Activated naive CD4-positive, alpha-beta T cell treated with anti-CD3 and anti-CD28 coated beads for 36 hours (primary cell): ENCODE measurements at places on chromosomes 6 and 20.
A peak's percentile ranks its signal among the peaks of the same experiment; 100 is the strongest.

- H3K4me3 ChIP-seq = no peak overlapping the region
- H3K4me1 ChIP-seq = peaks cover 72% of the 10 kb centered on the region
- H3K27me3 ChIP-seq = no peaks in the 10 kb centered on the region
- H3K27ac ChIP-seq = no peak overlapping the region
Measured at GRCh38 chr6:25014369-25014768, 78.6 kb upstream of the RIPOR2 start.

GRCh38 chr20:56579301-56579710, 46.3 kb downstream of the FAM209B start:
- H3K4me1 ChIP-seq = no peaks in the 10 kb centered on the region
- no peak for DNase-seq
- no peak overlapping the region for H3K4me3 ChIP-seq
- H3K27me3 ChIP-seq = peaks cover 6% of the 10 kb centered on the region

DNA sequence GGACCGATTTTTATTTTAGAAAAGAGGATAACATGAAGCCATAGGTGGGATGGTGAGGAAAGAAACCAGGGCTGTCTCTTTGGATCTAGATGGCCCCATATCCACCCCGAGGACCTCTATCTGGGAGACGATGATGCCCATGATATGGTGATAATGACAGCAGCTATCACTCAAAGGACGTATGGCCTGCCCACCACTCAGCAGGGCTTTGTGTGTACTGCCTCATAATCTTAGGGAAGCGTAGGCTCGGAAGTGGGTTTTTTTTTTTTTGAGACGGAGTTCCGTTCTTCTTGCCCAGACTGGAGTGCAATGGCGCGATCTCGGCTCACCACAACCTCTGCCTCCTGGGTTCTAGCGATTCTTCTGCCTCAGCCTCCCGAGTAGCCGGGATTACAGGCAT, 8.2 kb upstream of the TAF8 start:
- H3K36me3 ChIP-seq = peaks cover 13% of the 10 kb centered on the region
- peak overlapping the region; percentile 75 for H3K4me3 ChIP-seq
- H3K27ac ChIP-seq = peak overlapping the region; percentile 97
- H3K4me1 ChIP-seq = peaks cover 79% of the 10 kb centered on the region
- H3K27me3 ChIP-seq = no peaks in the 10 kb centered on the region
- DNase-seq = peak; percentile 58

GRCh38 chr20:63686492-63687321, 9.7 kb upstream of the TNFRSF6B start:
- peak; percentile 88 for DNase-seq
- H3K4me1 ChIP-seq = peaks cover 24% of the 10 kb centered on the region
- no peak overlapping the region for H3K4me3 ChIP-seq
- H3K27ac ChIP-seq = peak overlapping the region; percentile 76

- H3K27me3 ChIP-seq = no peaks in the 10 kb centered on the region
- DNase-seq = peak; percentile 66
- peaks cover 26% of the 10 kb centered on the region for H3K4me1 ChIP-seq
- H3K4me3 ChIP-seq = peak overlapping the region; percentile 89
- H3K36me3 ChIP-seq = peaks cover 6% of the 10 kb centered on the region
- H3K27ac ChIP-seq = peak overlapping the region; percentile 86
Measured at GRCh38 chr6:136793363-136793762, 1.1 kb upstream of the MAP3K5 start.

GRCh38 chr20:38804682-38805501, 605 bp upstream of the PPP1R16B start:
- peaks cover 42% of the 10 kb centered on the region for H3K4me1 ChIP-seq
- DNase-seq = peak; percentile 82
- H3K4me3 ChIP-seq = peak overlapping the region; percentile 85

GRCh38 chr20:51089272-51089781, 66.4 kb upstream of the KCNG1 start:
- H3K4me3 ChIP-seq = no peak overlapping the region
- H3K4me1 ChIP-seq = peaks cover 11% of the 10 kb centered on the region
- no peaks in the 10 kb centered on the region for H3K36me3 ChIP-seq
- no peak for DNase-seq

DNA sequence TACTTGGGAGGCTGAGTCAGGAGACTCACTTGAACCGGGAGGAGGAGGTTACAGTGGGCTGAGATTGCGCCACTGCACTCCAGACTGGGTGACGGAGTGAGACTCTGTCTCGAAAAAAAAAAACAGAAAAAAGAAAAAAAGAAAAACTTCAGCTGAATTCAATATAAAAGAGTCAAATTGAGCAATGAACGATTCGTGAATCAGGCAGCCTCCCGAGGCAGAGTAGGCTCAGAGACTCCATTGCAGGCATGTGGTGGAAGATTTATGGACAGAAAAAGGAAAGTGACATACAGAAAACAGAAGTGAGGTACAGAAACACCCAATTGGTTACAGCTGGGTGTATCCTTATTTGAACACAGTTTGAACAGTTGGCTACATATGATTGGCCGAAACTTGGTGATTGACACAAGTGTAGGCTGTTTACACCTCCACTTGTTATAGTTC, 56.3 kb downstream of the HLA-DPB1 start:
- no peaks in the 10 kb centered on the region for H3K36me3 ChIP-seq
- no peak overlapping the region for H3K4me3 ChIP-seq
- no peaks in the 10 kb centered on the region for H3K27me3 ChIP-seq
- no peak overlapping the region for H3K27ac ChIP-seq

GRCh38 chr6:96631248-96631647, 68.3 kb downstream of the FHL5 start:
- peaks cover 4% of the 10 kb centered on the region for H3K27me3 ChIP-seq
- no peak for DNase-seq
- H3K4me1 ChIP-seq = no peaks in the 10 kb centered on the region
- no peak overlapping the region for H3K27ac ChIP-seq
- no peak overlapping the region for H3K4me3 ChIP-seq
- H3K36me3 ChIP-seq = no peaks in the 10 kb centered on the region

DNA sequence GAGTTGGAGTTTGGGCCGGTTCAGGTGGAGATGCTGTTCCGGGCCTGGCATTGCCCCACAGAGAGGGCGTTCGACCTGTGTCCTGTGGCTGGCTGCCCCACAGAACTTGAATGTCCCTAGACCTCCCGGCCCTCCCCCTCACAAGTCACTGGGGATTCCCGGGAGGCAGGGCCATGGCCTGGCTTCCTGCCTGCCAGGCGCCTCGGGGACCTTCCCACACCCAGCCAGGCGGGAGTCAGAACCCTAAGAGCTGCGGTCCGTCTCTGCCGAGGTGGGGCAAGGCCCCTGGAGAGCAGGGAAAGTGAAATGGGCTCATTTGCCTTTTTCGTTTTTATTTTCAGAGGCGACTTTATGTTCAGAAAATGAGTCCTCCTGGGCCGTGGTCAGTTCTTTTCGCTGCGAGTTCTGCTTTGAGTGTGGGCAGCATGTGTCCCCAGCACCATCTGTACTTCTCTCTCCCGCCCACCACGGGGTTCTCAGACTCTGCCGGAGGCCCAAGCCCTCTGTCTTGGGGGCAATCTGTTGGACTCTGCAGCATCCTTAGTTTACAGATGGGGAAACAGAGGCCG, 8.5 kb downstream of the RBM38 start:
- peak; percentile 86 for DNase-seq
- H3K4me3 ChIP-seq = peak overlapping the region; percentile 80
- peak overlapping the region; percentile 99 for H3K27ac ChIP-seq
- H3K27me3 ChIP-seq = no peaks in the 10 kb centered on the region
- H3K4me1 ChIP-seq = peaks cover 89% of the 10 kb centered on the region

- no peak overlapping the region for H3K4me3 ChIP-seq
- H3K4me1 ChIP-seq = peaks cover 3% of the 10 kb centered on the region
- no peaks in the 10 kb centered on the region for H3K27me3 ChIP-seq
- no peak for DNase-seq
- H3K36me3 ChIP-seq = no peaks in the 10 kb centered on the region
- no peak overlapping the region for H3K27ac ChIP-seq
Measured at GRCh38 chr20:31833931-31834521, 11.4 kb downstream of the FOXS1 start.

DNA sequence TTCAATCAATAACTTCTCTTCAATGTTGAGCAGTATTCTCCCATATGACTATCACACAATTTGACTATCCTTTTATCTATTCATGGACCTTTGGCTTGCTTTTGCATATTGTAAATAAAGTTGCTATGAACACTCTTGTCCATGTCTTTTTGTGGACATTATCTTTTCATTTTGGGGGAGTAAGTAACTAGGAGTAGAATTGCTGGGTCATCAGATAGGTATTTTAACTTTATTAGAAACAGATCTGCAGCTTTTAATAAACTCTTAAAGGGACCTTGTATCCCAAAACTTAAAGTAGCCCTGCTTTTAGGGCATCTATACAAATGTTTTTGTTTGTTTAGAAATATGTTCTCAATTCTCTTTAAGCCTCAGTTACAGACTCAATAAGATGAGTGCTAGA, 614.2 kb upstream of the CITED2 start:
- peaks cover 11% of the 10 kb centered on the region for H3K27me3 ChIP-seq
- no peak overlapping the region for H3K4me3 ChIP-seq
- DNase-seq = no peak
- no peaks in the 10 kb centered on the region for H3K36me3 ChIP-seq
- no peaks in the 10 kb centered on the region for H3K4me1 ChIP-seq

- H3K4me1 ChIP-seq = peaks cover 45% of the 10 kb centered on the region
- no peak overlapping the region for H3K4me3 ChIP-seq
- peaks cover 6% of the 10 kb centered on the region for H3K36me3 ChIP-seq
- DNase-seq = no peak
- no peaks in the 10 kb centered on the region for H3K27me3 ChIP-seq
Measured at GRCh38 chr6:144655376-144655775, 370.2 kb downstream of the UTRN start.

DNA sequence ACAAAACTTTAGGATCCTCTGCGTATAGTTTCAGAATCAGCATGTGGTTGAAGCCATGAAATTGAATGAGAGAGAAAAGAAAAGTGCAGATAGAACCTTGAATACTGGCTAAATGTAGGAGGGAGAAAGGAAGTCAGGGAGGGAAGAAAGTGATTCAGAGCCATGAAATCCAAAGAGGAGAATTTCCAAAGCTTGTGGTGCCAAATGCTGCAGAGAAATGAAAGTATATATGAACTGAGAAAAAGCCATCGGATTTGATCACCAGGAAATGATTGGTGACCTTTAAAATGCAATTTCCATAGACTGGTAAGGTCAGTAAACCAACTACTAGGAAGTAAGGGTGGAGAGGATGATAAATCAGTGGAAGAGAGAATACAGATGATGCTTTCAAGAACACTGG, 142.3 kb downstream of the TFAP2A start:
- no peaks in the 10 kb centered on the region for H3K4me1 ChIP-seq
- H3K27ac ChIP-seq = no peak overlapping the region
- no peak overlapping the region for H3K4me3 ChIP-seq
- H3K27me3 ChIP-seq = peaks cover 21% of the 10 kb centered on the region
- H3K36me3 ChIP-seq = no peaks in the 10 kb centered on the region
- DNase-seq = no peak

DNA sequence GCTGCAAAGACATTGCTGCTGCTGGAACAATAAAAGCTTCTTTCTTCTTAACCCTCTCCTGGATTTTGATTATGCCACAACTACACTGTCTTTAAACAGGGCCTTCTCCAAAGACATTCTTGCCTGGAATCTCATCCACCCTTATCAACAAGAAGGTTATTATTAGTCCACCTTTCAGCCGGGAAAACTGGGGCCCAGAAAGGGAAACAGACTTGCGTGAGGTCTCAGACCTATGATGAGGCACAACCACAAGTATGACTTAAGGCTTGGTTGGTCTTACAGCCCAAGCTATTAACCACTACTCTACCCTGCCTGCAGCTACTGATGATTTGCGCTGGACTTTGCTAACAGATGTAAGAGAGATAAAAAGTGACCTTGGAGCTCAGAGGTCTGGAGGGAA, 62.8 kb upstream of the CTNNBL1 start:
- H3K4me1 ChIP-seq = no peaks in the 10 kb centered on the region
- no peak overlapping the region for H3K27ac ChIP-seq
- H3K36me3 ChIP-seq = no peaks in the 10 kb centered on the region
- H3K4me3 ChIP-seq = no peak overlapping the region

DNA sequence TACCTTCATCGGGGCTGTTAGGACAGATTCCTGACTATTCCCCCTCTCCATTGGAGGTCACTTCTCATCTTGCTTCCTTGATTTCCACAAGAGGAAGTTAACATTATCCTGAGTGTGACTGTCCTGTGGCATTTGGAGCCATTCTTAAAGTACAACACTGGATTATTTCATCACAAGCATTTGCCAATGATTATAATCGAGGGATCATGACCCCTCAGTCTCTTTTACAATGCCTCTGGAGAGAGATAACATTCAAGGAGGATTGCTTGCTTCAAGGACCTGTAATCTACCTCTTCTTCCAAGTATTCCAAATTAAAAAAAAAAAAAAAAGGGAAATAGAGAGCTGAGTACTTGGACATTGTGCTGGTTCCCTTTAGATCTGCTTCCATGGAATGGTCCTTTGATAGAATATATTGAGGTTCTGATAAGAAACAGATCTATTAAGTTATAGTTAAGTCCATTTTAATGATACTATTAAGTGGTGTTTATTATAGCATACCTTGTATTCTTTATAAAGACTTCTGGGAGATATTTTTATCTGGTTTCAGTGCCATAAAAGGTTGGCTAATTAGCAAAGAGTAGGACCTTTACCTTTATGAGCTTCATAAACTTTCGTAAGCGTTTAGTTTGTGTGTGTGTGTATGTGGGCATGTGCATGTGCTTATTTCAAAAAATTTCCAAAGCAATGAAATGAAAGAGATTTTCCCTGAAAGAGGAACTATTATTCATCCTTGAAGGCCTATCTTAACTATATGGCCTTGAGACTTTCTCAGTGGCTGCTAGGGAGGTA, 469.1 kb downstream of the DHX35 start:
- no peaks in the 10 kb centered on the region for H3K27me3 ChIP-seq
- no peak overlapping the region for H3K27ac ChIP-seq
- DNase-seq = no peak
- no peaks in the 10 kb centered on the region for H3K36me3 ChIP-seq
- H3K4me1 ChIP-seq = no peaks in the 10 kb centered on the region
- H3K4me3 ChIP-seq = no peak overlapping the region

DNA sequence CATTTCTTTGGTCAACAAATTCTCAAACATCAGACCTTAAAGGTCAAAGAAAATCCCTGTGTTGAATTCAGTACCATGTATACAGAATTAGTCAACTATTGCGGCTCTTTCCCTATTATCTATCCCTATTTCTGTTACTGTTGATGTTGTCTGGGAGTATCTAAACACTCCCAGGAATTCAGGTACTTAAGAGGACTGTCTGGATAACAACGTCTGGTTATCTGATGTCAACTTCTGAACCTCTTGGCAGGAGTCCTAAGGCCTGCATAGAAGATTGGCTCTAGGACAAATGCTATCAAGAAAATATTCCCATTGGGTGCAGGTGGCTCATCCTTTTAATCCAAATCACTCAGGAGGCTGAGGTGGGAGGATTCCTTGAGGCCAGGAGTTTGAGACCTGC, 255.6 kb downstream of the KHDC1L start:
- no peaks in the 10 kb centered on the region for H3K27me3 ChIP-seq
- H3K36me3 ChIP-seq = no peaks in the 10 kb centered on the region
- no peak for DNase-seq
- no peak overlapping the region for H3K27ac ChIP-seq
- H3K4me3 ChIP-seq = no peak overlapping the region

GRCh38 chr20:39825524-39825923, 863.4 kb downstream of the DHX35 start:
- H3K27ac ChIP-seq = no peak overlapping the region
- DNase-seq = no peak
- H3K4me1 ChIP-seq = no peaks in the 10 kb centered on the region
- H3K27me3 ChIP-seq = peaks cover 3% of the 10 kb centered on the region
- H3K4me3 ChIP-seq = no peak overlapping the region
